ENCODE measurements at places on chromosomes 7 and 10. TPM values are rescaled to one million over a fixed set of nuclear protein-coding genes. Genes with fewer than 3 reads are reported as not detected.

Gene DOCK4
- 3.4 TPM for total RNA-seq

GRCh38 chr7:107882766-107883165 lies 8.2 kb upstream of the DLD start:
- no peak for DNase-seq

DNA sequence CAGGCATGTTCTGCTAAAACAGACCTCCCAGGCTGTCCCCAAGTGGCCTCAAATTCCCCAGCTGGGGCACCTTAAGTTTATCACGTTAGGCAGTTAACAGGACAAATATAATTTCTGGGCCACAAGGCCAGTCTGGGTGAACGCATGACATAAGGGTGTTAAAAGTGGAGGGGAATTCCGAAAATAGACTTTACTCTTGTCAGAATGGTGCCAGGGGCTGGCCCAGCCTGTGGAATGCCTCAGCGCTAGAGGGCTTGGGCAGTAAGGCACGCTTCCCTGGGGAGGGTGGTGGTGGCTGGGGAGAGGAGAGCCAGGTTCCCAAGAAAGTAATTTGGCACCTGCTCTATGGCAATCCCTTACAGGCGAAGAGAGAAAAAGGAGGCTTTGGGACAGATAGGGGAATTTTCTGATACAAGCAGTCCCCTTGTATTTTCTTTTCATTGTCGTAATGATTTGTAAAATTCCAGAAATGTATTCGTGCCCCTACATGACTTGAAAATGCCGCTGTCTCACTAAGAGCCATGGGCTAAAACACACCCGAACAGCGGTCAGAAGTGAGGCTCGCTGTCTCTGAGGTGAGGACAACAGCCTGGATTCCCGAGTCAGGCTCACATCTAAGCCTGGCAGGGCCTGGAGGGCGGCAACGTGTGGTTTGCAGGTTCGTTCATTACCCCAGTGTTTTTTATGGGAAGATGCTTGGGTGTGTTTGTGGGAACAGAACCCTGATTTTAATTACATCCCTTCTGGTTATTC lies 463.2 kb upstream of the GALNT17 start:
- DNase-seq = no peak

Gene PON2
- 73.7 TPM for total RNA-seq

DNA sequence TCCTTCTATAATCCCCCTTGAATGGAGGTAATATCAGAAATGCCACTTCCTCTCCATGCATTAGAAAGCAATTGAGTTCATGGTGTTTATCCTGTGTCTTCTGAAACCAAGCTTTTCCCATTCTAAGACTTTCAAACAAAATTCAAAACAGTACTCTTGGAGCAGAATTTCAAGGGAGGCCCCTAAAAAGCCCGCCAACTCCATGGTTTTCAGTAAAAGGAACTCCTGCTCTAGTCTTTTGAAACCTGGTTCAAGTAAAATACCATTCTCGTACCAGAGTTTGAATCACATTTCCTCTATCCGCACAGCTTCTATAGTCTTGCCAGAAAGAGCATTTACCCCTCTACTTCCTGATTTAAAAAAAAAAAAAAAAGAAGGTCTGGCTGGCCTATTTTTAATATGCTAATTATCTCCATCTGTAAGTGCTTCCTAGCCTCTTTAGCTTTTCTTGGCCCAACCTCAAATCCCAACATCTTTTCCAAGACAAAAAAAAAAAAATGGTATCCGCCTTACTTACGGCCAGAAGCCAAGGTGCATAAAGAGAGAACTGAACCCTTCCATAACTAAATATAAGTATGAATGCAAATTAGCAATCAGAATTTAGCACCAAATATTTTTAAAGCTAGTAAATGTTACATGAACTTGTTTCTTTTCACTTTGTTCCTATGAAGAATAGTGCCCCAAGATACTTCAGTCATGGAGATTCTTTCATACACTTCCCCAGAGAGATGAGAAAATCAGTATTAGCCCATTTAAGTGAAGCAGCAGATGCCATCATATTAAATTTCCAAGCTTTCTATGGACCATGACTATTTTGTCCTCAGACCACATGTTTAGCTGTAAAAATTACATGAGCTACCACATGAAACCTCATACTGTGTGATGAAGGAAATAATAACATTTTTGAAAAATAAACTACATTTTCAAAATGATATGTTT lies 199.9 kb upstream of the FAM3C start:
- no peak for DNase-seq

DNA sequence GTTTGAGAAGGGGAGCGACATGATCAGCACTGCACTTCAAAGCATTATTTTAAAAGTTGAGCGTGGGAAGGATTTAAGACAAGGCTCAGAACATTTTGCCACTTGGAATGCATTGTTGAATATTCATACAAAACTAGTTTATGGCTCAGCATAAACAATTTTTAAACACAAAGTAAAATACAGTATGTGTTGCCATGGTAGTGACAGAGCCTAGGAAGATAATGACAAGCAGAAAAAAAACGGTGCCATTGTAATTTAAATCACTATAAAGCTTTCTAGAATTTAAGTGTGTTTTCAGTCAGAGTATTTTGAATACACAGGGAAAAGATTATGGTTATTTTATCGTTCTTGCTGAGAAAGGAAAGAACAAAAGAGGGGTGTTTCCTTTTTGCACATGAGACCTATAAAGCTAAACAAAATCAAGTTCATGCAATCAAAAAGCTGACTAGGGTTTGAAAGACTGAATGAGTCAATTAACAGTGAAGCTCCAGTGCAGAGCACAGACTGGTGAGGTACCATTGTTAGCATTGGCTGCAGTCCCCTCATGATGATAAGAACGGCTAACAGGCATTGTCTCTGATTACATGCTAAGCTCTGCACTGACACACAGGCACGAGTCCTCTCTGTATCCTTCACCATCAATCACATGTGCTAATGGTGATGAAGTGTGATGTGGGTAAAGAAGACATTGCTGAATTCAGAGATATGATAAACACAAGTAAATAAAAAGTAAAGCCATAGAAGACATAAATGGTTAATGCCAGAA lies 181.9 kb upstream of the VSTM2A start:
- DNase-seq = no peak

GRCh38 chr10:97321804-97322190 lies 2.7 kb downstream of the FRAT1 start:
- no peak for DNase-seq

GRCh38 chr10:97267671-97268070 lies 24.8 kb downstream of the ARHGAP19 start:
- no peak for DNase-seq

Gene RNF133
- 0.69 TPM for total RNA-seq

Gene GIMAP2
- total RNA-seq = 4.7 TPM

DNA sequence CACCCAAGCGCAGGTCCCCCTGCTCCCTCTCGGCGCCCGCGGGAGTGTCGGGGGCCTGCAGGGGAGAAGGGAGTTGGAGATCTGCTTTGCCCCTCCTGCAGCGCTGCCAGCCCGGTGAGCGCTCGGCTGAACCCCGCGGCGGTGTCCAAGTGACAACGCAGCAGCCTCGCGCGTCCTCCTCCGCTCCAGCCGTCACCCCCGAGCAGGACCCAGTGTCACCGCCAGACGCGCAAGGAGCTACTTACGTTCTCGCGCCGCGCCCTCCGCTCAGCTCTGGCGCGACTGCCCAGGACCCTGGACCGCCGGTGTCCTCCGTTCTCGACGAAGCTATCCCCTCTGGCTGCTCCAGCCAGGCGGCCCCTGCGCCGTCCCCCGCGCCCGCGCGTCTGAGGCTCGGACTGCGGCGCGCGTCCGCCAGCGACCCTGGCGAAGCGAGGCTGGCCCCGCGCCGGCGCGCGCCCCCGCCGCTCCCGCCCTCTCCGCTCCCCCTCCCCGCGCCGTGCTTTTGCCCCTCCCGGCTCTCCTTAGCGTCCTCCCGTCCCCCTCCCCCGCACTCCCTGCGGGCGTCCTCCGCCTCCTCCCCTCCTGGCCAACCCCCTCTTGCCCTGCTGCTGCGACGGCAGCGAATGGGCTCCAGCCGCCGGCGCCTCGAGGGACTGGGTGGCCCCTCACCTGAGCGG lies at the start of gene NRCAM:
Gene NRCAM, minus strand, starts transcription at position 439 of the 680 bp plus-strand sequence. CDS start 216,372 bp downstream, outside the sequence.
- DNase-seq = peak; percentile 64

GRCh38 chr7:129514683-129515082 lies 12.4 kb downstream of the SMKR1 start:
- no peak for DNase-seq

- no peak for DNase-seq
Measured at GRCh38 chr10:62121187-62121530, 147.5 kb downstream of the RTKN2 start.

Gene TMUB1
- 51.2 TPM for total RNA-seq
